ENCODE measurements at places on chromosomes 5 and 9.

DNA sequence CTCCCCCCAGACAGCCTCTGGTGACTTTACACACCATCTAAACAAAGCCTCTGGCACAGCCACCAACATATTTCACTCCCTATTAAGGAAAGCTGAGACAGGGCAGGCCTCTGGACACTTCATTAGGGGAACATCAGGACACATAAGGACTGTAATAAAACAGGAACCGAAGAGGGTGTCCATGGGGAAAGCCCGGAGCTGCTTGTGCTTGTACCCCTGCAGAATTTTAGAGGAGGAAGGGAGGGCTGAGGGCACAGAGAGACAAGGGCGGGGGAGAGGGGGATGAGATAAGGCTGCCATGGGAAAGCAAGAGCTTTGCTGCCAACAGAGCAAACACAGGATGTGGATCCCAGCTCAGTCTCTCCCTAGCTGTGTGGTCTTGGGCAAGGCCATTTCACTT lies 138.4 kb downstream of the ASTN2 start:
- DNase-seq, result no peak

DNA sequence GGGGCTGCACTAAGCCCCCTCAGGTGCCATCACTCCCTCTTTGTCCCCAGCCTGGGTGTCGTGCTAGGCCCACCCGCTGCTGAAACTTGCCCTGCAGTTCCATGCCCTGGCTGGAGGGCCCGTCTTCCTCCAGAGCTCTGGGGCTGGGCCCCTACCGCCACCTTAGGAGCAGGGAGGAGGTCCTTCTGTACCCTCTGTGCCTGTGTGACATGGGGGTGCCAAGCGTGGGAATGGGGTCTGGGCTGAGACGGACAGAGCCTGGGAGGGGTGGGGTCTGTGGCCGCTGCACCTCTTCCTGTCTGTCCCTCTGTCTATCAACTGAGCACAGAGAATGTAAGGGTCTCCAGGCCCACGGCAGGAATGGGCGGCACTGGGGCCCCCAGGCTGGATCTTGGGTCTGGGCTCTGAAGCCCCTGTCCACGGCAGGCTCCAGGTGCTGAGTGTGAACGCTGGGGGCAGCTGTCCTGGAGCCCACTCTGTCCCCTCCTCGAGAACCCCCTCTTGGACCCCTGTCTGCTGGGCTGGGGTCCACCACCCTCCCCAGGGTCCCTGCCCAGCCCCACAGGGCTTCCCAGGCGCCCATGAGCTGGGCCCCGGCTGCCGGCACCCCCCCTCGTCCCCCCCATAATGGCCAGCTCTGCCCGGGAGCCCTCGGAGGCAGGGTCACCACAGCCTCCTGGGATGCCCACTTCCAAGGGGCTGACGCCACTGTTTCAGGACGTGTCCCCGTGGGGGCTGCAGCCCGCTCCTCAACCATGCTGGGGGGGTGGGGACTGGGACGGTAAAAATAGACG lies 15.8 kb upstream of the NRARP start:
- no peak for DNase-seq

- DNase-seq, result no peak
Measured at GRCh38 chr5:142474431-142475094, 149.7 kb upstream of the SPRY4 start.

GRCh38 chr9:134492281-134492691 lies 149.3 kb upstream of the COL5A1 start:
- peak; percentile 90 for DNase-seq

- DNase-seq, result no peak
Measured at GRCh38 chr9:104276709-104277245, 182.7 kb downstream of the SMC2 start.

GRCh38 chr9:137302449-137303150 lies 529 bp upstream of the NRARP start:
- no peak for DNase-seq

DNA sequence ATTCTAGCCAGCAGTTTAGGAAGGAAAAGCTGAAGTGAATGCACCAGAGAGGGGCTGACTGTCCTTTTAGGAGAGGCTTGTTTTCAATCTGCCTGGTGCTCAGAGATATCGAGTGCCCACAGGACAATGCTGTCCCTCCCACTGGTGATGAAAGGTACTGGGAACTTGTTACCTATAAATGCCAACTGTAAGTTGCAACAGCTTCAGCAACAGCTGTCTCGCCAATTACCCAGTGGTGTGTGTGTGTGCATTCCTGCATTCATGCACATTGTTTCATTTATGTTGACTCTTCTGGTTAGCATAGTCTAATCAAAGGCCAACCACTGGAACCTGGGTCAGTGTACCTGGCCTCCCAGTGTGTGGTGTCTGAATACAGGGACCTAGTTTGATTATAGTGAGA lies 161.1 kb downstream of the CSNK1G3 start:
- no peak for DNase-seq

GRCh38 chr5:154238776-154239481 lies 48.4 kb downstream of the GALNT10 start:
- DNase-seq, result no peak

DNA sequence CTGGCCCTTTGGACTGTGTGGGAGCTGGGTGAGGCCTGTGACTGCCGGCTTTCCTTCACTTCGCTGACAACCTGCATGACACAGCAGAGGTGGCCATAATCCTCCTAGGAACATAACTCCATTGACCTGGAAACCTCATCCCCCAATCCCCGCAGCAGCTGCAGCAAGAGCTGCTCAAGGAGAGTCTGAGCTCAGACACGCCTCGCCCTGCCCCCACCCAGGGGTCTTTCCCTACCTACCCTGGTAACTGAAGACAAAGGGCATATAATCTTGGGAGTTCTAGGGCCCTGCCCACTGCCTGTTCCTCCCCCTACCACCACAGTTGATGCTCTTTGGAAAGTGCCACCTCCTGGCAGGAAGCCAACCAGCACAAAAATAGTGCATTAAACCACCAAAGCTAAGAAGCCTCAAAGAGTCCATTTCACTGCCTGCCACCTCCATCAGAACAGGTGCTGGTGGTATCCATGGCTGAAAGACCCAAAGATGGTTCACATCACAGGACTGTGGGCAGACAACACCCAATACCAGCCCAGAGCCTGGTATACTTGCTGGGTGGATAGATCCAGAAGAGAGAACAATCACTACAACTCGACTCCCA lies 18.4 kb downstream of the TRIM36 start:
- DNase-seq, result no peak

DNA sequence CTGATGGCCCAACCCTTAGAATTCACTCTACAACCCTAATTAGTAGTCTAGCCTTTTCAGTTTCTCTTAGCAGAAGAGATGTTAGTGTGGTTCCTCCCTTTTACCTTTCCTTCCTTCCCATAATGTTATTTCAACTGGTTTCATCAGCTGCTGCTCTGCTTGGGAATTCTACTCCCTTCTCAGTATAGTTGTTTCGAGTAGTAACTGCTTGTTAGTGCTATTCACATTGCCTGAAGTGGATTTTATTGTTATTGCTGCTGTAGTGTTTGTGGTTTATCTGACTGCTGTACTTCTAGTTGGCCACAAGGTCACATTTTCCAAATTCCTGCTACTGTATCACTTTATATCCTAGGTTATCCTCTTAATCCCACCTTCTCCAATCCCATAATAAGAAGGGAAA lies 29.7 kb downstream of the SMIM15 start:
- no peak for DNase-seq

GRCh38 chr9:131698618-131698985 lies 41.3 kb downstream of the RAPGEF1 start:
- DNase-seq, result no peak

DNA sequence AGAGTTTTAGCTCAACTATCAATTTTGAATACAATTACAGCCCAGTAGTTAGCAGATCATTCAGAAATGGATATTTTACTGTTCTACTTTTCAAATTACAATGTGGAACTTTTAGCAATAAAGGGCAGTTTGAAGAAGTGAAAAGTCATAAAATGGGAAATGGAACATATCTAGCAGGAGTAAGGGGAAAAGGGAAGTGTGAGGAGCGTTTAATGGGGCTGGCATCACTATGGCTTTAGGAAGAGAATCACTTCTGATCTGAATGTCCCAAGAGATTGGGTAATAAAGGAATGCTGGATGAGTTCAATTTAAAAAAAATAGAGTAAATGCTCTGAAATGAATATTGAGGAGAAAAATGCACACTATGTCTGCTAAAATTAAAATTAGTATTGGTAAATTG lies 77.4 kb downstream of the ATPSCKMT start:
- DNase-seq, result no peak

GRCh38 chr9:134222018-134222573 lies 57.7 kb upstream of the RNU6ATAC start:
- no peak for DNase-seq

DNA sequence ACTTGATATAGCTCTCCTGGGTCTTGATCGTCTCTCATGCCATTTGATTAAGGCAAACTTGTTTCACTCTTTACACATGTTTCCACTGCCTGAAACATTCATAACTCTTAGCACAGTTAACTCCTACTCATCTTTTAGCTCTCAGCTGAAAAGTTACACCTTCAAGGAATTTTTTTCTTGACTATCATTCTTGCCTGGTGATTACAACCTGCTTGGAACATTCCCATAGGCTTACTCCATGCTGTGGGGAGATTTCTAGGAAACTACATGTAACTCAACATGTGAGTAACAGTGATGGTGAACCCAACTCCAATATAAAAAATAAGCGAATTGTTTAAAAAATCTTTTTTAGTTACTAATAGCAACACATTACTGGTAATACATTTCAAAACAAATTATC lies 224.1 kb upstream of the MPDZ start:
- DNase-seq, result no peak

DNA sequence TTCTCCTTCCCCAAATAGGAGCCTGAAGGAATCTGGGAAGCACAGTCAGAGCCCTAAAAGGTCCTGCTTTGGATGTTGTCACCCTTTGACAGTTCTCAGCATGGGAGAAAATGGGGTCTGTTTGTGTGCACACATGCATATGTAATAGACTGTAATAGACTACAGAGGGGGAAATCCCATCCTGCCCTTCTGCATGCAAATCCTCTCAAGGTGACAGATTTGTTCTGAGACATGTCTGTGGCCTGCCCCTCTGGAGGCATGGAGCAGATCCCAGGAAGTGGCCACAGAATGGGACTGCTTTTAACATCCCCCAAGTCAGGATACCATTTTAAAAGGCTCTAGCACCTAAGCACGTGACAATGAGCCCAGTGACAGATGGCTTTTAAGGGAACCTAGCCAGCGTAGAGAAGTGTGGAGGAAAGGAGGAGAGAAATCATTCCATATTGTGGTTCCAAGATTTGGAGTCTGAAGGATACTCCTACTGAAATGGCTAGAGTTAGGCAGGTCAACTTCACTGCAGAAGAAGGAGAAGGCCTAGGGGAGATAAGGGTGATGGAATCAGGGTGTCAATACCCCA lies 483.5 kb downstream of the SPOCK1 start:
- peak; percentile 5 for DNase-seq

GRCh38 chr5:90506221-90506620 lies 23.2 kb downstream of the LYSMD3 start:
- no peak for DNase-seq

DNA sequence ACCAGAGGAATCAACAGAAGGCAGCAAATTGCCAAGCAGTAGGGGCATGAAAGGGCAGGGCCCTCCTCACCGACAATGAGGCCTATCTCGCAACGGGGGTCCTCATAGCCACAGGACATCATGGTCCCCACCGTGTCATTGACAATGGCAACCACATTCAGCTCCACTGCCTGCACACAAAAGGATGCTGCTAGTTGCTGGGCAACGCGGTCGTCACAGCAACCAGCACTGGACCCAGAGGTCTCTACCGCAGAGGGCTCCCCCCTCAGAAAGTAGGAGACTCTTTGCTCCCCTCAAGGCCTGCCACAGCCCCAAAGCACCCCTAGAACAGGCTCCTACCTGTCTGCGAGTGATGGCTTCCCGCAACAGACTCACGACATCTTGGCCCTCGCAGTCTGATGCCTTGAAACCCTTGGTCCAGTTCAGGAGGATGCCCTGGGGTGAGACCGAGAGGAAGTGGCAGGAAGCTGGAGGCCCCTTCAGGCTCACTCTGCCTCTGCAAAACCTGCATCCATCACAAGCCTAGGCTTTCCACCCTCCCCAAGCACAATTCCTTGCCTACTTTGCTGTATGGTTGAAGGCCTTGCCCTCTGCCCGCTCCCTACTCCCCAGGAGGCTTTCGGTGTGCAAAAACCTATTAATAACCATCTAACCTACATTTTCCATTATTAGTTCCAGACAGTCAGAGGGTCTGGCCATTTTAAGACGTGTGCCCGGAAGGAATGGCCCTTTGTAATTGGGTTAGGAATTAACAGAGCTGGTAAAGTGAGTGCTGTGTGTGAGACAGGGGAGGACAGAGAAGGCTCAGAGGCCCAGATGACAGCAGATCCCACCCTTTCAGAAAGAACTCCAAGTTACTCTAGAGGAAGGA lies 15.2 kb downstream of the HK3 start:
- DNase-seq, result no peak

- DNase-seq, result no peak
Measured at GRCh38 chr5:141084487-141084989, 9.9 kb upstream of the PCDHB2 start.

DNA sequence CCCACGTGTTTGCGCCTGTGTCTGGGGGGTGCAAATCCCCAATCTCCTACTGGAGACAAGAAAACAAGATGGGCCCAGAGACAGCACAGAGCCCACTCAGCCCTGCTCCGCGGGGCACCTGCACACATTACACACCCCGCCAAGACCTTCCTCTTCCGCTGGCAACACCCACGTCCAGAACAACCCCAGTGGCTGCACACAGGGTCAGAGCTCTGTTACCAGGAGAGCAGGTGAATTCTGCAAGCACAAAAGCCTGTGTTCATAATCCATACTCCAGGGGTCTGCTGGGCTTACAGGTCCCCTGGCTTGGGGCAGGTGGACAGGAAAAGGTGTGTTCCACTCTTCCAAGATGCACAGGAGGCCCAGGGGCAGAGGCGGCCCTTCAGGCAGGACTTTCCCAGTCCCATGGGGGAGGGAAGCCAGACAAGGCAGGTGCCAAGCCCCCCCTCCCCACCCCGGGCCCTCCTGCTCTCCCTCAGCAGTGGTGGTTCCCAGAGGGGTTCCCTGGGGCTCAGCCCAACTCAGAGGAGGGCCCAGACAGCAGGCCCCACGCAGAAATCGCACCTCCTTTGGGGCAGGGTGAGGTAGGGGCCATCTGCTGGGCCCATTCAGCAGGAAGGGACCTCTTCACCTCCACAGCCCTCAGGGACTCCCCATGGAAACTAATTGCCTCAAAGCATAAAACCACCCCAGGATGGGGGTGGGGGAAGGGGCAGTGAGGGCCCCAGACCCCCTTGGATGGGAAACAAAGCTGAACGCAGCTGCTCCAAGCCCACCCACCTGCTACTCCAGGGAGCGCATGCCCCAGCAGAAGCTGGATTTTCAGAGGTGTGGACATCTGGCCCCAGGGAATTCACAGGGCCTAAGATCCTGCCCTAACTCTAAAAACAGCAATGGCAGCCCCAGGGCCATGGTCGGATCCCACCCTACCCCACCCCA lies 105.3 kb downstream of the VAV2 start:
- no peak for DNase-seq

GRCh38 chr5:160605266-160605665 lies 183.6 kb downstream of the PTTG1 start:
- no peak for DNase-seq

Measured in right atrium auricular region (tissue), 2 donors.